ENCODE measurements at places on chromosomes 3 and 15.
A peak's percentile ranks its signal among the peaks of the same experiment; 100 is the strongest.

DNA sequence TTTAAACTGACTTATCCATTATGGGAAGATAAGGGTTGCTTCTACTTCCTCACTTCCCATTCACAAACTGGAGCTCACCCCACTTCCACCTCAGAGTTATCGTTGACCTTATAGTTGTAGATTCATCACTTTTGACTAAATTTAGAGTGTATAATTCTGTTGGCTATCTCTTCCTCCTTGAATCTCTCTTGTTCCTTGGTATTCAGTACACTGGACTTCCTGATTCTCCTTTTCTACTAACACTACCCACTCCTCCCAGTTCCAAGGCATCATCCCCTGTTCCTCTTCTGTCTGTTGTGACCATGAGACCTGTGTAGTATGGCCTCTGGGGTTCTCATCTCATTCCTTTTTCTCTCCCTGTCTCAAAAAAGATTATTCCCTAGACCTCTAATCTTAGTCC lies 5.9 kb upstream of the GPR87 start:
- no peak for DNase-seq

GRCh38 chr15:62647202-62647842 lies 395.2 kb upstream of the TPM1 start:
- peak; percentile 47 for DNase-seq

DNA sequence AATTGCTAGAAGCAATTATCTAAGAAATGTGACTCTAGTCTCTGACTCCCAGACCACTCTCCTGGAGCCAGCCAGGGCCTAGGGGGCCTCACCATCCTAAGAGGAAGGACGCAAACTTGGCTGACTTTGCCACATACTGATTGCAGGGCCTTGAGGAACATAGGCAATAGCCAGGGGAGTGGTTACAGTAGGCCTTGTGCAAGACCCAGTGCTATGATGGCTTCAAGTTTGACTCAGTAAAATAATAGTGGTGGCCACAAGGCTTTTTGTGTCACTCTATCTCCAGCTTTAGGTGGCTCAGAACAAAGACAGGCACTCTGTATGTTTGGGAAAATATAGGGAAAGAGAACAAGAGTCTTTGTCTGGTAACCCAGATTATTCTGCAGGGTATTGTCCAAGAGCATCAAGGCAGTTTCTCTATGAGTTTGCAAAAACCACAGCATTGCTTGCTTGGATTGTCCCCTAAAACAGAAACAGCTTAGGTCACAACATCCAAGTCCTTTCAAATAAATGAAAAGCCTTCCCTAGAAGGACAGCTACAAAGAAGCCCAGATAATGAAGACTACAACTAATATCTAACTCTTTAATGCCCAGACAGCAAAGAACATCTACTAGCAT lies 631.5 kb downstream of the PYDC2 start:
- no peak for DNase-seq

- no peak for DNase-seq
Observed at GRCh38 chr3:102492300-102492699, 57.5 kb downstream of the ZPLD1 start.

DNA sequence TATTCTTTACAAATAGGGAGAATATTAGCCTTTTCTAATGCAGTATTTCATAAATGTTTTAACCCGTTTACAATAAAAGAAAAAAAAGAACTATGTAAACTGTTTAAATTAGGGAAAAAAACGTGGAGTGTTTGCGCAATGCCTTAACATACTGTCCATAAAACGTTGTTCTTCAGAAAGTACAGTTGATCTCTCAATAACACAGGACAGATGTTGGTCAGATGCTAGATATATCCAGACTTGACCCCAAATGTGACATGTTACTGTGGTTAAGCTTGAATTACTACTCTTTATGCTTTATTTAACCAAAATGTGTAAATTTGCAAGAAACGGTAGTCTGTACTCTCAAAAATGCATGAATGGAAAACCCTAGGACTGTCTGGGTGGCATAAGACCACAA lies 110.3 kb downstream of the PLOD2 start:
- DNase-seq = no peak

DNA sequence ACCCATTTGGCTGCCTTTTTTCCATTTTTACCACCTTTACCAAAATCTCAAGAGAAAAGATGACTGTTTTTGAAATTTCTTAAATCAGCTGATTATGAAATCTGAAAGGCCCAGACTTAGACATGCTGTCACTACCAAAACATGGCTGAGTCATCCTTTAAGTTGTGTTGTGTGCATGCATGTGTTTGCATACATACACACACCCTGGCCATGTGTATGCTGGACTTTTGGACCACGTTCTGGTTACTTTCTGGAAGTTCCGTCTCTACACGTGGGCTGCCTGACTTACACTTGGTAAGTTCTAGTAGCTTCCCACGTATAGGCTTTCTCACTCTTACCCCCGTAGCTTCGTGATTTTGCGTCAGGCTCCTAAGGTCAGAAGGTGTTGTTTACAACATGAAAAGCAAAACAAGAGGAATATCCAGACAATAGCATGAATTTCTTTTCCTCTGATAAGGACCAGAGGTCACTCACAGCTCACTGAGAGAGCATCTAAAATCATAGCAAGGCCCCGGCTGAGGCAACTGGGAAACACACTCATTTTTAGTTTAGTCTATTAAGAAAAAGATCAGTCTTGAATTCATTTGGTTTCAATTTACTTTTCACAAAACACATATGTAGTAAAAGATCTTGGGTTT lies 62.4 kb downstream of the COL8A1 start:
- no peak for DNase-seq

GRCh38 chr3:104933972-104934371 lies 432.7 kb upstream of the ALCAM start:
- no peak for DNase-seq

DNA sequence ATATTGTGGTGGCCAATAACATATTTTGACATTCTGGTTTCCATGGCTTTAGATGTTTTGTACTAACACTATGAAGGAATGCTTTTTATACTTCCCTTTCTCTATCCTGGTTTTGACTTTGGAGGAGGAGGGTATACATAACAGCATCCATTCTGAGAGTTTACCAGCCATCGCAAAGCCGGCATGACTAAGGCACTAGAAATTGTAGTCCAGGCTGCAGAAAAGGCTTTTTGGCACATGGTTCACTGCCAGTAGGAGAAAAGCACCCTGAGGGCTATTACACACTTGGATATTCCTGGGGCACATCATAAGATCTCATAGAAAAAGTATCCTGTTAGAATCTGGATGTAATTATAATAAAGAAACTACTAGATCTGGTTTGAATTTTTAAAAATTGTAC lies 101.8 kb downstream of the STT3B start:
- peak; percentile 81 for DNase-seq

DNA sequence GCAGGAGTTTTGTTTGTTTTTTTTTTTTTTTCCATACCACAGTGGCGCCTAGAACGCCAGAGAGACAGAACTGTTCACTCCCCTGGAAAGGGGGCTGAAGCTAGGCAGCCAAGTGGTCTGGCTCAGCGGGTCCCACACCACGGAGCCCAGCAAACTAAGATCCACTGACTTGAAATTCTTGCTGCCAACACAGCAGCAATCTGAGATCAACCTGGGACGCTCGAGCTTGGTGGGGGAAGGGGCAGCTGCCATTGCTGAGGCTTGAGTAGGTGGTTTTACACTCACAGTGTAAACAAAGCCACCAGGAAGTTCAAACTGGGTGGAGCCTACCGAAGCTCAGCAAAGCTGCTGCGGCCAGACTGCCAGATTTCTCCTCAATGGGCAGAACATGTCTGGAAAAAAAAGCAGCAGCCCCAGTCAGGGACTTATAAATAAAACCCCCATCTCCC lies 29.8 kb downstream of the SPICE1 start:
- no peak for DNase-seq

GRCh38 chr3:47949979-47950378 lies 66.2 kb downstream of the MAP4 start:
- no peak for DNase-seq

- no peak for DNase-seq
Observed at GRCh38 chr3:170324962-170325361, 32.6 kb upstream of the SKIL start.

GRCh38 chr3:28743831-28744230 lies 395.2 kb upstream of the AZI2 start:
- no peak for DNase-seq

GRCh38 chr15:44541282-44541958 lies 4.5 kb downstream of the EIF3J start:
- DNase-seq = peak; percentile 41

DNA sequence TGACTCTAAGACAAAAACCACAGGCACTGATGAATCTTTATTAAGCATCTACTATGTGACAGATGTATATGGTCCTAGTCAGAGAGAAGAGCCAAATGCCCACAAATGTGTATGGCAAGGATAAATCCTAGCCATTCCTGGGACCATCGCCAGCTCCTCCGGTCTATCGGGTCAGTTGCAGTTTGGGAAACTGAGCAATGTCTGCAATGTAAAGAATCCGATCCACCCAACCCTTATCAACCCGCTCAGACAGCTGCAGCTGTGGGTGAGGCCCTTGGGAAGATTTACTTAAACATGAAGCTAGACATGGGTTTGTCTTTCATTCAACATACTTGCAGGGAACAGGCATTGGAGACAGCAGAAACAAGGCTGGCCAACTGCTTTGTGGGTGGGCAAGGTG lies 40.5 kb upstream of the CDV3 start:
- no peak for DNase-seq

DNA sequence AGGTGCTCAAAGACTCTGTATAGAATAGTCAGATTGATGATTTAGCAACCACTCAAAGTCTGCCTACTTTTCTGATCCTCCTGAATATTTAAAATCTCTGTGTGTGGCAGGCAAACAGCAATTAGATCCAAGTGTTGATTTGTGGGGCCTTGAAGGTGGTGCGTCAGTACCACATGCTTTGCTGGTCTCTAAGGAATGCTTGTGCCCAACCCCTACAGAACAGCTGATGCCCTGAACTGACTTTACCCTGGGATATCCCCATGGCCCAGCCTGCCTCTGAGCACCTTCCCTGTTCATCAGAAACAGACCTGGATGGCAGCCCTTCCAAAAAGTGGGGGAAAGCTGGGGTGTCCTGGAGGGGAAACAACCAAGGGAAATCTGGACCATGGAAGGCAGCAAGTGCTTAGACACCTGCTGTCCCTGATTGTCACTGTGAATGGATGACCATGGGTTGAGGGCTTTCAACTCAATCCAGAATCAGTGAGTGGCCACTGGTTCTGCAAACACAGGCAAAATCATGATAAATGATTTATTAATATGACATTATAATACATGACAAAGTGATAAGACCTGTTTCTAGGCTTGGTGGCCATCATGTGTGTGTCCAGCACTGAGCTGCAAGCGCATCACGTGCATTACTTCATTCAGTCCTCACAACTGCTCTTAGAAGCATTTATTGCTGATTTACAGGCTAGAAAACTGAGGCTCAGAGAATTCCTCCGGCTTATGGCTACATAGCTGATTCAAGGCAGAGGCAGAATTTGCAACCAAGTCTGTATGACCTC lies 76.1 kb upstream of the TPM1 start:
- DNase-seq = no peak

GRCh38 chr3:169660709-169661360 lies 2.7 kb downstream of the MECOM start:
- DNase-seq = no peak

DNA sequence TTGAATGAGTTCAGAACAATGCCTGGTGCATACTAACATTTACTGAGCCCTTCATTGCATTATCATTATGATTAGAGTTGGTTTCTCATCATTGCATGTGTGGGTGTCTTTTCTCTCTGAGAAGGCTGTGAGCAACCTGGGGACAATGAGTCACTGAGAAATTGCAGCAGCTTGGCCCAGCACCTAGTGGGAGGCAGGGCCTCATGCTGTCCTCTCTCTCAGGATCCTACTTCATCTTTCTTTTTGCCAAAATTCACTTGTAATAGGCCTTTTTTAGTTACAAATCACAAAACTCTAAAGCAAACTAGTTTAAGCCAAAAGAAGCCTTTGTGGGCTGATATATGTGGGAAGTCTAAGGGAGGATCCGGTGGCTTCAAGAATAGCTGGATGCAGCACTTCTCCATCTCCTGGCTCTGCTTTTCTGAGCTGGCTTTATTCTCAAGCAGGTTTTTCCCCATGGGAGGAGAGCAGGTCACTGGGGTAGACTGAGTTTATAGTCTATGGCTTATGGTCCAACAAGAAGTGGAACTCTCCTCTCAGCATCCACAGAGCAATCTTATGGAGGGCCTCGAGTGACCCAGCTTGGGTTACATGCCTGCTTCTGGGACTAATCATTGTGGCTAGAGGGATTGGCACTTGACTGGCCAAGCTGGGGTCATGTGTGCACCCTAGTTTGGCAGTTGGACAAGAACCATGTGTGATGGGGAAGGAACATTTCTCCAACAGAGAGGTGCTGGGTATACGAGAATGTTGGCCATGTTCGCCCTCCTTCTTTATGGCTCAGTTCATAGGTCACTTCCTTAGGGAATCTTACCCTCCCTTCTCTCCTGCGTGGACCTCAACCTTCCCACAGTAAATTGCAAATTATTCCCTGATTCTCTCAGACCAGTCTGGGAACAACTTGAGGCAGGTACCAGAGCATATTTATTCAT lies 8.7 kb upstream of the CAMK1 start:
- DNase-seq = peak; percentile 24

DNA sequence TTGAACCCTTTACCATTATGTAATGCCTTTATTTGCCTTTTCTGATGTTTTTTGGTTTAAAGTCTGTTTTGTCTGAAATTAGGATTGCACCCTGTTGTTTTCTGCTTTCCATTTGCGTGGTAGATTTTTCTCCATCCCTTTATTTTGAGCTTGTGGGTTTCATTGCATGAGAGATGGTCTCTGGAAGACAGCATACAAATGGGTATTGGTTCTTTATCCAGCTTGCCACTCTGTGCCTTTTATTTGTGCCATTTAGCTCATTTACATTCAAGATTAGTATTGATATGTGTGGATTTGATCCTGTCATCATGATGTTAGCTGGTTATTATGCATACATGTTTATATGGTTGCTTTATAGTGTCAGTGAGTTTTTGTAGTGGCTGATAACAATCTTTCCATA lies 318.7 kb upstream of the PPP2R3A start:
- no peak for DNase-seq

- DNase-seq = no peak
Observed at GRCh38 chr3:53815651-53816050, 30.6 kb downstream of the CHDH start.

DNA sequence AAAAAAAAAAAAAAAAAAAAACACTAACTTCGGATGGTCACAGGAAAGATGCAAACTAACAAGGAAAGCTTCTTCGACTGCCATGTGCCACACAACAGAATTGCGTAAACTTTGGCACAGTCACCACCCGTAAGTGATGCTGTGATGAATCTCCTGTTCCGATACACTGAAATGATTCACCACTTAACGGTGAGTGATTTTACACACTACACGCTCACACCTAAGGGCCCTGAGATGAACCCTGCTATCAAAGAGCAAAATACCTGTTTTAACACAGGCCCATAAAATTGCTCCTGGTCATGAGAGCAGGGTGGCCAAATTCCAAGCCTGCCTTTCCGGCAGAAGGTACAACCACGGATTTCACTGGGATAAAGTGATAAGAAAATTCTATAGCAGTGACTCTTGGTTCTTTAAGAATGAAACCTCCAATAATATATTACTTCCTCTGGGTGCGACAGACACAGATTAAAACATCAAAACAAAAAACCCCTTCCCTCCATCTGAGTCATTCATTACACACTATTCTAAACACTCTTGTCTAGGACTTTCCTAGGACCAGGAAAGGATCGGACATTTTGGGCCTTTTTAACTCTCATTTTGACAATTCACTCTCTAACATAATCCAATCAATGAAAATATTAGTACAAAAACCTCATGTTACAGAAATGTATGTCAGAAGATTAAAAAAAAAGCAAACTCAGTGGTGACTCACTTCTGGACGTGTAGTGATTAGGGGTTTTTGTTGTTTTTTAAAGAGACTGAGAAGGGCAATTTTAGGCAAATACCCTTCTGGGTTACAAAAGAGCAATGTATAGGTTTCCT lies 28.3 kb downstream of the LRIG1 start:
- DNase-seq = no peak
